ENCODE measurements at places on chromosomes 12 and 14. TPM values are rescaled to one million over a fixed set of nuclear protein-coding genes. Genes with fewer than 3 reads are reported as not detected.

ACRBP gene
- total RNA-seq = not detected

RARG gene
- 0.91 TPM for total RNA-seq

NANOG gene
- total RNA-seq = not detected

FGFR1OP2 gene
- 38.1 TPM for total RNA-seq

FAM186B gene
- total RNA-seq = 0.17 TPM

ZNF219 gene
- 21.0 TPM for total RNA-seq

GLIPR1L1 gene
- total RNA-seq = not detected

TCTN1 gene
- 16.0 TPM for total RNA-seq

ACSS3 gene
- total RNA-seq = 86.3 TPM

RGS6 gene
- total RNA-seq = not detected

IL22 gene
- total RNA-seq = not detected

KRT6A gene
- not detected for total RNA-seq

CS gene
- 243 TPM for total RNA-seq

LRRC10 gene
- total RNA-seq = not detected

INHBC gene
- total RNA-seq = 1.5 TPM

GZMB gene
- not detected for total RNA-seq

DAO gene
- total RNA-seq = 1.1 TPM

AICDA gene
- not detected for total RNA-seq

RASAL1 gene
- not detected for total RNA-seq

PTPN21 gene
- total RNA-seq = 3.3 TPM

RNASE1 gene
- not detected for total RNA-seq

DCN gene
- not detected for total RNA-seq

SLC6A12 gene
- 18.8 TPM for total RNA-seq

BEGAIN gene
- not detected for total RNA-seq

PZP gene
- total RNA-seq = 0.89 TPM
